ENCODE measurements at places on chromosomes 11 and 22.

GRCh38 chr11:125728969-125729368 lies 17.1 kb upstream of the PATE1 start:
- no peak for DNase-seq

DNA sequence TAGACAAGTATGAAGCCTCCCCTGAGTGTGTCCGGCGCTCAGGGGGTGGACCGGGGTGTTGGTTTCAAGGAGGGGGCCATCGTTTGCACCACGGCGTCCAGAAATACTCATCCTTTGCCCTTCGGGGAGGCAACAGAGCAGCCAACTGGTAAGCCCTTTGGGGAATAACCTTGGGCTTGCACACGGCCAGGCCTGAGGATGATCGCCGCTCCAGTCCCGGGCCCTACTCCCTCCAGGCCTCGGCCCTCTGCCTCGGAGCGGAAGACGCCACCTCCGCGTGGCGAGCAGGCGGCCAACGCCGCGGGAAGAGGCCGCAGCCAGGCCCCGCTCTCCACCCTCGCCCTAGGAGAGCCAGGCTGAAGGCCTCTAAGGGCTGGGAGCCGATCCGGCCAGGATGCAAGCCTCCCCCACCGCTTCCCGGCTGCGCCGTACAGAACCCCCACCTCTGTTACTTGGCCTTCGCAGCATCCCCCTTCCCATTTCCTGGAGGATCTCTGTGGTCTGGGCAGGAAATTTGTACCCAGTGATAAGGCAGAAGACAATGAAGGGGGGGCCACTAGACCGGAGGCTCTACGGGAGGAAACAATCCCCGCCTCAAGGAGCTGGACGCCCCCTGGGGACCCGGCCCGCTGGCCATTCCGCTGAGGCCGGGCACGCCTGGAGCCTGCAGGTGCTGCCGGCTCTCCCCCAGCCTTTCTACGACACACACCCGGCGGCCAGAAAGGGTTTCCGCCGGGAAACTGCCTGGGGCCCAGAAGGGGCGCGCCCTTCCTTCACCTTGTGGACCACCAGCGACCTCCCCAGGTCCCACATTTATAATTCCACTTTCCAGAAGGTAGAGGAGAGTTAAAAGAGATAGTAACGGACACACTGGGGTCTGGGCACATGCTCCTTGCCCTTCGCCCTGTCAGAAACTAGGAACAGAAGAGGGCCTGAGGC lies 2.6 kb downstream of the ESAM start:
- DNase-seq = no peak

DNA sequence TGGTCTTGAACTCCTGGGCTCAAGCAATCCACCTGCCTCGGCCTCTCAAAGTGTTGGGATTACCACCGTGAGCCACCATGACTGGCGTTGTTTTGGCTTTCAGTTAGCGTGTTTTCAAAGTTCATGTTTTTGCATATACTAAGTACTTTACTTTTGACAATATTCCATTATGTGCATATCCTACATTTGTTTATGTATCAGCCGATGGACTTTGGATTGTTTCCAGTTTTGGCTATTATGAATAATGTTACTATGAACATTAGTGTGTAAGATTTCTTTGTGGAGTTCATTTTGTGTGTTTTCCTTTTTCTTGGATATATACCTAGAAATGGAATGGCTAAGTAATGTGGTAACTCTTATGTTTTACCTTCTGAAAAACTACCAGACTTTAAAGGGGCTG lies 9.9 kb downstream of the CSTF3 start:
- DNase-seq = no peak

GRCh38 chr11:95461858-95462257 lies 230.9 kb upstream of the SESN3 start:
- DNase-seq = no peak

- no peak for DNase-seq
Measured at GRCh38 chr11:45411228-45411946, 125.2 kb upstream of the SYT13 start.

GRCh38 chr11:74742070-74742469 lies 6.6 kb upstream of the RNF169 start:
- no peak for DNase-seq

- no peak for DNase-seq
Measured at GRCh38 chr22:17930455-17931313, 93.7 kb downstream of the MICAL3 start.

- DNase-seq = no peak
Measured at GRCh38 chr11:15801616-15802015, 554.7 kb downstream of the SOX6 start.

GRCh38 chr11:11207428-11207827 lies 145.6 kb downstream of the CSNK2A3 start:
- DNase-seq = no peak

DNA sequence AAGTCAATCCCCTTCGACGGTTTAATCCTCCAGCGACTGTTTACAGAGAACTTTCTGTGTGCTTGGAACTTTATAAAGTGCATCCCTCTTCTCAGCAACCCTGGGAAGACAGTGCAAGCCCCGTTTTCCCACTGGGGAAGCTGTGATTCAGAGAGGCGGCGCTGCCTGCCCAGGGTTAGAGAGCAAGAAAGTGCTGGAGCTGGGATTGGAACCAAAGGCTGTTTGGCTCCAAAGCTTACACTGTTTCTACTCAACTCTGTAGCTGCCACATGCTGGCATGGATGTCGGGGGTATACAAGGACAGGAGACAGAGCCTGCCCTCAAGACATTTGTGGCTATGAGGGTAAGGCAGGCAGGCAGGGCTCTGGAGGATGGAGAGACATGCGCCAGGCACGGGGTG lies 13.0 kb downstream of the FBLN1 start:
- no peak for DNase-seq

DNA sequence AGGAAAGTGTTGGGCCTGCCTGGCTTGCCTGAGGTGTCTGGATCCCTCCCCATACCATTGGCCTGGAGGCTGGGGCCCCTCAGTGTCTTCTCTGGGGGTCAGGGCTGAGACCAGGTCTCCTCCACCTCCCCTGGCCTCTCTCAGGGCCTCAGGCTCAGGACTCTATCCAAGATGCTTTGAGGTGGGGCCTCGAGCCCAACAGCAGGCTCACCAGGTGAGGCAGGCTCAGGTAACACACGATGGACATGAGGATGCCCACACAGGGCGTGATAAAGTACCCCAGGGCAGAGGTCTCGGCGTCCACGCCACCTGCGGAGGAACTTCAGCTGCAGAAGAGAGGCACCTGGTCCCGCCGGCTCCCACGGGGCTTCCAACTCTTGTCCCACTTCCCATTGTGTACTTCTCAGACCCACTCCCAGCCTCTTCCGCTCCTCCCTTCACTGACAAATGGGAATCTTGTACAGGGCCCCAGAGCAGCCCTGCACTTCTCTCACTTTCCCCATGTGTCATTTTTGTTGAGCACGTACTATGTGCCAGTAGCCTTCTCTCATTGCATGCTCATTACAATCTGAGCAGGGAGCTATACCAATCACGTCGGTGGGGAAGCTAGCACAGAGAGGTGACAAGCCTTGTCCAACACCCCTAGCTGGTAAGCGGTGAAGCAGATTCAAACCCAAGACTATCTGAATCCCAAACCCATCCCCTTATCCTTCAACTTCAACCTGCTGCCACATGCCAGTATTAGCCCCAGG lies 3.8 kb downstream of the SLC29A2 start:
- no peak for DNase-seq

GRCh38 chr11:86497310-86497709 lies 122.6 kb downstream of the CCDC81 start:
- no peak for DNase-seq

DNA sequence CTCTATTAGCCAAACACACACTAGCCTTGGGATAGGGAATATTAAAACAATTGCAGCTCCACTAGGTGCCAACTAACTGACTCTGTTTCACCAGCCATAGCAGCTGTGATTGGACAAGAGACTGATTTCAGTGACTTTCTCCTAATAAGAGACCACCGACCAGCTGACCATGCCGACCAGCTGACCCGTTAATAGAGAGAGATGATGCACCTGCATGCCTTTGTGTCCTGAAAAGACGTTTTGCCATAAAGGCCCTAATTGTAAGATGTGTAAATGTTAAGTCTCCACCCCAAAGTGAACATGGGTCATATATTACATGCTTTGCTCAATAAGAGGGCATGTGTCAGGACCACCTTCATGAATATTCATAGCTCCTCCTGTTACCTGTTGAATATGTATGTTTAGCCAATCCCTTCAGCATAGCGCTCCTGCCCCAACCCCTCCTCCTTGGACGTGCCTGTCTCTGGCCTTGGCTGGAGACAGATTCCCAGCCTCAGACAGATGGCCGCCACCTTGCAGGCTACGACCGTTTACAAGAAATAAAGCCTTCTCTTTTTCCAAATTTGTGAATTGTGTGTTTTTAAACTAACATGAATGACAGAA lies 1.3 kb upstream of the NADSYN1 start:
- DNase-seq = no peak

GRCh38 chr11:90803831-90804230 lies 581.0 kb upstream of the CHORDC1 start:
- DNase-seq = no peak

DNA sequence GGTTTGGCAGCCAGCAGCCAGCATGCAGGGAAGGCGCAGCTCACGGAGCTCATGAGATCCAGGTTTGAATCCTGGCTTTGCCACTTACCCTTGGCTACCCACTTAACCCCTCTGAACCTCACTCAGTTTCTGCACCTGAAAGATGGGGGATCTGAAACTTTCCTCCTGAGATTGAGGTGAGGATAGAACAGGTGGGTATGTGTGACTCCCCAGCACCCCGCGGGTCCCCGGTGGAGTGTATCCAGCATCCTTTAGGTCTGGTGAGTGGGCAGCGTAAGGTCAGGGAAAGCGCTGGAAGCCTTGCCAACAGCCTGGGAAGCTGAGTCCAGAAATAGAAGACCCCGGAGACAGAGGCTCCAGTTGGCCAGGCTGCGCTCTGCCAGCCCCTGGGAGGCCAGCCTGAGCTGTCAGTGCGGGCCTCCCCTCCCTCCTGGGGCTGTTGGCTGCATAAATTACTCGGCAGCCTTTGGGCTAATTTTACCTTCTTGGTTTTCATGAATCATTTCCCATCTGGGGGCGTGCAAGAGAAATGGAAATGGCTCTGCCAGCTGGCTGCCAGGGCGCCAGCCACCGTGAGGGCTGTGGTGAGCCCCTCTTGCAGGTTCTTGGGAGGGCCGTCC lies 17.6 kb downstream of the PRDM11 start:
- no peak for DNase-seq

- DNase-seq = no peak
Measured at GRCh38 chr11:26944866-26945664, 48.8 kb upstream of the FIBIN start.

- no peak for DNase-seq
Measured at GRCh38 chr11:78946945-78947902, 372.6 kb upstream of the NARS2 start.

DNA sequence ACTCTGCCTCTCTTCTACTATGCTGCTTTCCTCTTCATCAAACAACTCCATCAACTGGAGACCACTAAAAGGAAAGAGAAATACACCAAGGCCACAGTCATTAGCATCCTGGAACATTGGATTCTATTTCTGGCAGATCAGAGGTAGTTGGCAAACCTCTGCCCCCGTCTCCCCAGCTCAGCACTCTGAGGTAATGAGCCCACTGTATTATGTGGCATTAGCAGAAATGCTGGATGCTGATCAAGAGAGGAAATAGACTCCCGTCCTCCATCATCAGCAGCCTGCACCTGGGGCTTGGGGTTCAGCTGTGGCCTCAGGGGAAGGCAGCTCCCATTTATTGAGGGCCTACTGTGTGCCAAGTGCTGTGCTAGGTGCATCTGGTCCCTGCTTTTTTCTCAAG lies 9.0 kb upstream of the RASD2 start:
- DNase-seq = no peak

DNA sequence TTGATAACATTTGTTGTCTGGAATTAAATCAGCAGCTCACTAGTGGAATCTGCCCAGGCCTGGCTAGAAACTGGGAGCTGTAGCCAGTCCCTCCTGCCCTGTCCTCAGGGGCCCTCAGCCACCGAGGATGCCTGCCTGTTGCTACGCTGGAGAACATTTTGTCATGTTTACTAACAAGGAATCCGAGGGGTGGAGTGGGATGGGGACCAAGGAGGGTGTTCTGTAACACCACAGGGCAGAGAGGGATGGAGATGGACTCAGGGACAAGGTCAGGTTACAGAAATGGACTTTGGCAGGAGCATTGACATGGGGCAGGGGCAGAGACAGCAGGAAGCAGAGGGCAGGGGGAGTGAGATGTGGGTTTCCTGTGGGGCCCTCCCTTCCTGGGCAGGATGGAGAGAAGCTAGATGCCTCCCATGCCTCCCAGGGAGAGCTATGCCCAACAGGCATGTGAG lies 45.8 kb upstream of the AMPD3 start:
- no peak for DNase-seq

GRCh38 chr11:7251836-7252682 lies at the start of gene SYT9:
Gene SYT9, plus strand, starts transcription at chr11:7251904. Its CDS starts 283 bp downstream, at chr11:7252187.
- DNase-seq = no peak

DNA sequence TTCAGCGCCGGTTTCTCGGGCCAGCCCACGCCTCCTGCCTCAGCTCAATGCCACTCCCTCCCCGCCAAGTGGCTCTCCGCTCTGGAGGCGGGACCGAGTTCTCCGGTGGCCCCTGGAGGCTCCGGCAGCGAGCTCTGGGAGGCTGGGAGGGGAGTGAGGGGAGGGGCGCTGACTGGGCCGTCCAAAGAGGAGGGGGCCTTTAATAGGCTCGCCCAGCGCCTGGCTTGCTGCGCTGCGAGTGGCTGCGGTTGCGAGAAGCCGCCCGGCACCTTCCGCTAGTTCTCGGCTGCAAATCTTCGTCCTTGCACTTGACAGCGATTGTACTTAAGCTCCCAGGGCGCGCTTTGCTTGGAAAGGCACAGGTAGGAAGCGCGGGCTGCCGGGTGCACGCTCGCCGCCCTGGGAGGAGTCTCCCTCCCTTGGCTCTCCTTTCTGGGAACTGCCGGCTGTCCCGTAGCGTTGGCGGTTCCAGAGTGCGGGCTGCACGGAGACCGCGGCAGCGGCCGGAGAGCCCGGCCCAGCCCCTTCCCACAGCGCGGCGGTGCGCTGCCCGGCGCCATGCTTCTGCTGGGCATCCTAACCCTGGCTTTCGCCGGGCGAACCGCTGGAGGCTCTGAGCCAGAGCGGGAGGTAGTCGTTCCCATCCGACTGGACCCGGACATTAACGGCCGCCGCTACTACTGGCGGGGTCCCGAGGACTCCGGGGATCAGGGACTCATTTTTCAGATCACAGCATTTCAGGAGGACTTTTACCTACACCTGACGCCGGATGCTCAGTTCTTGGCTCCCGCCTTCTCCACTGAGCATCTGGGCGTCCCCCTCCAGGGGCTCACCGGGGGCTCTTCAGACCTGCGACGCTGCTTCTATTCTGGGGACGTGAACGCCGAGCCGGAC lies at the start of gene ADAMTS15:
TSS of gene ADAMTS15 (plus strand) at position 230 of the 894 bp plus-strand sequence. CDS start at position 559, 329 bp downstream.
- no peak for DNase-seq

- no peak for DNase-seq
Measured at GRCh38 chr11:75827562-75827961, 12.6 kb downstream of the UVRAG start.

Measured in stimulated activated CD8-positive, alpha-beta memory T cell treated with anti-CD3 and anti-CD28 coated beads, Interleukin-2, amount 100 ng/mL, for 48 hours (primary cell).